HuH-7.5 (cell line): ENCODE measurements at places on chromosomes 1 and 21.

DNA sequence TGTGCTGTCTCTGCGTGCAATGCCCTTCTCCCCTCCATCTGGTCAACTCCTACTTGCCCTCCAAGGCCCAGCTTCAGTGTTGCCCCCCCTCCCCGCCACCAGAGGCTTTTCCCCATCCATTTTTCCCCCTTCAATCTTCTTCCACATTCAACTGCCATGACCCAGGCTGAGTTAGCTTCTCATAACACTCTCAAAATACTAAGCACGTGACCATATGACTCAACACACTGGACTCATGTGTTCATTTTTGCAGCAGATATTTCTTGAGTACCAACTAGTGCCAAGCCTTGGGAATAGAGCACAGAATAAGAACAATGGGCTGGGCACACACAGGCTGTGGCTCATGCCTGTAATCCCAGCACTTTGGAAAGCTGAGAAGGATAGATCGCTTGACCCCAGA lies 132.1 kb downstream of the IGSF21 start:
- no peak for DNase-seq

- no peak for DNase-seq
Observed at GRCh38 chr1:1540090-1540817, at the start of gene TMEM240. Gene TMEM240 (minus strand): TSS chr1:1540624. CDS start chr1:1540346, 278 bp downstream.

DNA sequence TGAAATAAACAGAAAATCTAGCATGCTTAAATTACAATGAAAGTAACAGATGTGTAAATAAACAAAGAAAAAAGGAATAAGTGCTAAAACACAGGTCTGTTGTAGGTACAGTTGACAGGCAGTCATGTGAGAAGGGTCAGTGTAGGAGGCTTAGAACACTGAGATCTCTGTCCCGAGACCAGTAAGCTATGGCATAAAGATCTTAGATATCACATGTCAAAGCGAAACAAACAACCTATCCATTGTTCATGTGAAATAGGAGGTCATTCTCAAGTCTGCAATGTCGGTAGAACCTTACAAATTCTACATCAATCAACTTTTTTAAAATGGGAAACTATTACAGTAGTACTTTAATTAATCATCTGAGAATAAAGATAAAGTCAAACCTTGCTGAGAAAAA lies 428.9 kb upstream of the ADGRL2 start:
- DNase-seq = no peak

DNA sequence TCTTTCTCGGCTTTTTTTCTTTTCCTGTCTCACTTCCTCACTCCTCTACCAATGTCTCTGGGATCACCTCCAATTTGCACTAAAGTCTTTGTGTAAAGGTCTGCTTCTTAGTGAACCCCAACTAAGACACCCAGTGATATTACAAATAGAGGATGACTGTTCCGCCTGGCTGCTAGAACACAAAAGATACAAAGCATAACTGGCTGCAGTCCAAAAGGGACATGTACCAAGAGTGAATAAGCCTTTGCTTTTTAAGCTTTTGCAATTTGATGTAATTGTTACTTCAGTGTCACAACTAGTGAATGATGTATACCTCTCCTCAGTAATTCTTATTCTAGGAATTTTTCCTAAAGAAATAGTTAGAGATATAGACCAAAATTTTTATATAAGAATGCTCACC lies 82.8 kb upstream of the BEND5 start:
- no peak for DNase-seq

- no peak for DNase-seq
Observed at GRCh38 chr1:83818916-83819315, 180.0 kb downstream of the TTLL7 start.

- no peak for DNase-seq
Observed at GRCh38 chr1:32719681-32720275, 17.2 kb upstream of the SYNC start.

DNA sequence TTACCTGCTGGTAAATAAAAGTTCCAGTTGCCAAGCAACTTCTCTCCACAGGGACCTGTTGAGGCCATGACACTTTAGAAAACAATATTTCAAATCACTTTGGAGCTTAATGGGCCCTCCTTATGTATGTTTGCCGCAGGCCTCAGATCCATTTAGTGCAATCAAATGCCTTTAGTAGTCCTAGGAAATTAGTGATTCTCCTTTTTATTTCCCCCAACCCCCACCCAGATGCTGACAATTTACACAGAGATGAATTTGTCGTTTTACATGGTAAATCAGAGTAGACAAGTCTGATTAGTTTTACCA lies 83.6 kb downstream of the CLIC4 start:
- no peak for DNase-seq

GRCh38 chr1:165080253-165080896 lies 276.1 kb downstream of the LMX1A start:
- DNase-seq = no peak

GRCh38 chr1:235876402-235876841 lies 9.7 kb upstream of the LYST start:
- no peak for DNase-seq

DNA sequence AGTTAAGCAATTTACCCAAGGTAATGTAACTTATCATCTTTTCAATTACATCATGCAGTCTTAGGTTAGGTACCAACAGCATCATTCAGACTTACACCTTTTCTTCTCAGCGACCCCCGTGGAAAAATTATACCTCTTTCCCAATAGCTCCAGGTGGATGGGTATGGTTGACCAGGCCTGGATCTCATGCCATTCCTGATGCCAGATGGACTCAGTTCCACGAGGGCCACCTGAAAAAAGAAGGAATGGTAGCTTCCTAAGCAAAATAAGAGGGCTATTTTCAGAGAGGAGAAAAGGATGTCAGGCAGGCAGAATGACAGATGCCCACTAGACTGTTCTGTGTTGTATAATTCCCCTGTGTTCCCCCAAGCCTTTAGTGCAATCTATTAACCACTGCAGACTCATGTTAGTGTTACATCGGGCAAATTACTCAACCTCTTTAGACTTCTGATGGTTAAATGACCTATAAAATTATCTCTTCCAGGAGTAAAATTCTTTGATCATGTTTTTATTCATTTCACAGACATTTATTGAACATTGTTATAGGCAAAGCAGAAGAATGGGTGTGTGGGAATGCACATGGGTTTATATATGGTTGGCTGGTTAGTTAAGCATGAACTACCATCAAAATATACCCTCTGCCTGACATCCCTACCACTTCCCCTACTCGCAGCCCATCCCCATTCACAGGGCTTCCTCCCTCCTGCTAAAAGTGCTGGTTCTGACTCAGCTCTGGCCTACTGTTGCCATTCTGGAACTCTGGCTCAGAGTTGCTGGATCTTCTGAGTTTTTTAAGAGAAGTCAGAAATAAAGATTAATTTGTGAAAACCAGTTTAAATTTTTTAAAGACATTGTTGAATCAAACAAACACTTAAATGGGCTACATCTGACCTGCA lies 10.6 kb upstream of the MYSM1 start:
- no peak for DNase-seq

- DNase-seq = no peak
Observed at GRCh38 chr21:14956807-14957206, 108.0 kb downstream of the NRIP1 start.

DNA sequence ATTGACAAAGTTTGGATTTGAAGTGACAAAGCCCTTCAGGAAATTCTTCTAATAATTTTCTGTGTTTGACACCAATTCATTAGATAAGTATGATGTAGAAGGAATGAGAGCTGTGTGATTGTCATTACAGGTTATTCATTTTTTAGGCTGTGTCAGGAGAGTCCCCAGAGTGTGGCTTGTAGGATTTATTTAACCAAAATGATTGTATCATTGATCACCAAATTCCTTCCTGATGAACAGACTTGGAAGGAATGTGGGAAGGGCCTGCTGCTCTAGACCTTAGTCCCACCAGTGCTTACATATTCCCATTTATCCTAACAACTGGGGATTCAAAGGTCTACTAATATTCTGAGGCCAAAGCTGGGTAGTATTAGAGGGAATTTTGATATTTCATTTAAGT lies 383.3 kb upstream of the KAZN start:
- DNase-seq = no peak

DNA sequence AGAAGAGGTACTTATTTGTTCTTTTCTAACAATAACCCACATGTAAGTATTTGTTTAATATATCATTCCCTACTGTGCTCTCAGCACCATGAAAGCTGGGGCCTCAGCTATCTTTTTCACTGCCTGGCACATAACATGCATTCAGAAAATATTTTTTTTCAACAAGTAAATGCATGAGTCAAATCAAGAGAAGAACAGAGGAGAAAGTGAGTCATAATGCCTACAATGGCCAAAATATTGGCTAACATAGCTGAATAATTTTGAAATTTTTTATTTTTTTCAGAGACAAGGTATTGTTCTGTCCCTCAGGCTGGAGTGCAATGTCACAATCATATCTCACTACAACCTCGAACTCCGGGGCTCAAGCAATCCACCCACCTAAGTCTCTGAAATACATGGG lies 252.2 kb upstream of the ADAMTS5 start:
- no peak for DNase-seq
